ENCODE measurements at places on chromosomes 1 and 21.

GRCh38 chr21:26840201-26840600, 5.0 kb downstream of the ADAMTS1 start:
- DNase-seq = no peak

- no peak for DNase-seq
These were observed 1288.3 kb upstream of the B3GALT2 start for GRCh38 chr1:194474701-194475100.

- DNase-seq = no peak
These were observed 4.9 kb upstream of the ATXN7L2 start for GRCh38 chr1:109478806-109479205.

- DNase-seq = no peak
These were observed 784.5 kb downstream of the BRINP3 start for GRCh38 chr1:189693140-189693539.

- no peak for DNase-seq
These were observed at the start of gene CFH for GRCh38 chr1:196651637-196652215. TSS of gene CFH (plus strand) at chr1:196652043. CDS start at chr1:196652118, 75 bp downstream.

DNA sequence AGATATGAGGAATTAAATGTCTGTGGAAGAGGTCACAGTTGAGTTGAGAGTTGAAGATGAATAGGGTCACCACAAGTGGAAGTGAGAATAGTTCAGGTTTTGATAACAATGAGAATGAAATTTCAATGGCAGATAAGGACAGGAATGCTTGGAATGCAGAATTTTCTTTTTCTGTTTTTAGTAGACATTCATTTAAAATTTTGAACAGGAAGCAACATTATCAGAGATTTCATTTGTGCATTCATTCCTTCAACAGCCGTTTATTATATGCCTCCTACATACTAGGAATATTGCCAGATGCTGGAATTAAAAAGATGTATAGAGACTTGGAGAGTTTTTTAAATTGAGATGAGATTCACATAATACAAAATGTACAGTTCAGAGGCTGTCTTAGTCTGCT, 126.8 kb downstream of the ITSN1 start:
- DNase-seq = no peak

GRCh38 chr1:48214820-48215219, 7.7 kb upstream of the SLC5A9 start:
- DNase-seq = no peak

GRCh38 chr1:160866001-160866694, 3.5 kb upstream of the CD244 start:
- no peak for DNase-seq

- no peak for DNase-seq
These were observed 24.2 kb upstream of the SLFNL1 start for GRCh38 chr1:41045740-41046139.

DNA sequence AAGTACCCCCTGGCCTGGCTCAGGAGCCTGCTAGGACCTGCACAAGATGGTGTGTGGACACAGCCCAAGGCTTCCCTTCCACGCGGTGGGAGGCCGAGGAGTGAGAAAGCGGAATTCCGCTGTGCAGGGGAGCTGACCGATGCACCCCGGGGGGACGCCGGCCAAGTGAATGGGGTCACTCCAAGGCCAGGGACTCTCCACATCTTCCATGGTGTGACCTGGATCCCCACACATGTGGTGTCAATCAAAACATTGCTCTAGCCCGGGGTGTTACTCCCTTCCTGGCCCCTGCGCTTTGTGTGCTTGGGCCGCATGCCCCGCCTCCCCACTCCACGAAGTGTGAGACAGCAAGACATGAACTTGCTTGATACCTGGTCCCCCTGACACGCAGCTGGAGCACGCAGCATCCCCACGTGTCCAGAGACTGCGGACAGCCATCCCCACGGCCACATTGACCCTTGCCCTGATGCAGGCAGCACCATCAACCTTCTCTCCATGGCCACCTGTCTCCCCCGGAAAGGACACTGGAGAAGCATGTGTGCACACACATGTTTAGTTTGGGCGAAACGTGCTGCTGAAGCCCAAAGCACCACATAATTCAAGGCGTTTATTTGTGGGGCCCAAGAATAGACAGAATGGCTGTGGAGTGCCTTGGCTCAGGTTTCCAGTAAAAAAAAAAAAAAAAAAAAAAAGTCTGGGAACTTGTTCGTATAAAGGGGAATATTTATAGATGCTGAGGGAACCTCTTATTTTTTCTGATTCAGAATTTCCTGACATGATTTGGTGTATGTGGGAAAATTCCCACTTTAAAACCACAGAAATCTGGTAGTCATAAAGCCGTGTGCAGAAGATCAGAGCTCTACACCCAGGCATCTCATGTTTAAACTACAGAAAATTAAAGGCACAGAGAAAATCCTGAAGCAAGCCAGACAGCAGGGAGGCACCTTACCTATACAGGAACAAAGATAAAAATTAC, 171.7 kb downstream of the HUNK start:
- DNase-seq = no peak

DNA sequence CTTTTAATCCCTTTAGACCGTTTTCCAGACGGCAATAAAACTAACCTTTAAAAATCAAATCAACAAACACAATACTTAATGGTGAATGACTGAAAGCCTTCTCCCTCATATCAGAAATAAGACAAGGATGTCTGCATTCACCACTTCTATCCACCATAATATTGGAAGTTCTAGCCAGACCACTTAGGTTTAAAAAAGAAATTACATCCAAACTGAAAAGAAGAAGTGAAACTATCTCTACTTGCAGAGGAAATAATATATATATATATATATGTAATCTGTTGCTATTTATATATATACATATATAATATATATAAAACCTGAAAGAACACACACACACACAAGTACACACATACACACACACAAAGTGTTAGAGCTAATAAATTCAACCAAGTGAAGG, 100.4 kb downstream of the BRINP3 start:
- DNase-seq = no peak

GRCh38 chr1:47438165-47439016, 547 bp downstream of the FOXD2 start:
- DNase-seq = no peak

- no peak for DNase-seq
These were observed 6.3 kb downstream of the KIF21B start for GRCh38 chr1:201016943-201017827.

GRCh38 chr1:226787638-226788037, 48.6 kb upstream of the ITPKB start:
- DNase-seq = no peak
